Stimulated activated CD4-positive, alpha-beta T cell treated with anti-CD3 and anti-CD28 coated beads, Interleukin-15, amount 100 ng/mL, for 48 hours (primary cell): ENCODE measurements at places on chromosomes 5 and 9.
A peak's percentile ranks its signal among the peaks of the same experiment; 100 is the strongest.

DNA sequence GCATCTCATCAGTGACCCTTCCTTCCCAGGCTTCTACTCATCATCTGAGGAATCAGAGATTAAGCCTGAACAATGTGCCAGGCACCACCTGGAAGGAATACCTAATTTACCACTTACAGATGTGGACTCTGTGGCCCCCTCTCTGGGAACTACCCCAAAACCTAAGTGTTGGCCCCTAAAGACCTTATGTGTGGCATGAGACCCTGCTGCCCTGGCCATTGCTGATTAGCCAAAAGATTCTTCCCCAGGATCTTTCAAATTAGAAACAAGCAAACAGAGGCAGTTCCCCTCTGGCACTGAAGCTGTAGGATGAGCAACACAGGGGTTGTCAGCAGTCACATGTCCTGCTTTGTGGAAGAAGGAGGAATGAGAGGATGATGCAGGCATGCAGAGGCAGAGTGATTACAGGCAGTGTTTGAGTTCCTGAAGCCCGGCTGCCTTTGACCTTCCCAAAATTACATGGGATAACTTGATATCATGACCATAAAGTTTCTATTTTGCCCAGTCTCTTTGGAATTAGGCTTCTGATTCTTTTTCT, 10.6 kb downstream of the SPINK4 start:
- DNase-seq, result no peak

- DNase-seq, result no peak
Observed at GRCh38 chr5:13830536-13830935, 114.0 kb downstream of the DNAH5 start.

DNA sequence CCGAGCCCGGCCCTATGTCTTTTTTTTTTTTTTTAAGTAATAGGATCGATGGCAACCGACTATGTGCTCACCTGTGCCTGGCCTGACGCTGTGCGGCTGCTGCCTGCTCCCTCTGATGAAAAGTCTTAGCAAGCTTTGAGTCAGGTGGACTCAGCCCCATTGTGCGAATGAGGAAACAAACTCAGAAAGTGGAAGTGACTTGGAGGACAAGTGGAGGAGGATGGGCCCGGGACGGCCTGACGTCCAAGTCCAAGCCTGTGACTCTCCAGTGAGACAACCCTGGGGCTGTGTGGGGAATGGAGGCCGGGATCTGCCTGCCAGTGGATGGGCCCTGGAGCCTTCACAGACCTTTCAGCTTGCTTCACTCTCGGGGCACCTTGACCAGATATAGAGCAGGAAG, 57.9 kb downstream of the EXD3 start:
- no peak for DNase-seq

GRCh38 chr5:95759634-95760033, 28.5 kb downstream of the RHOBTB3 start:
- no peak for DNase-seq

DNA sequence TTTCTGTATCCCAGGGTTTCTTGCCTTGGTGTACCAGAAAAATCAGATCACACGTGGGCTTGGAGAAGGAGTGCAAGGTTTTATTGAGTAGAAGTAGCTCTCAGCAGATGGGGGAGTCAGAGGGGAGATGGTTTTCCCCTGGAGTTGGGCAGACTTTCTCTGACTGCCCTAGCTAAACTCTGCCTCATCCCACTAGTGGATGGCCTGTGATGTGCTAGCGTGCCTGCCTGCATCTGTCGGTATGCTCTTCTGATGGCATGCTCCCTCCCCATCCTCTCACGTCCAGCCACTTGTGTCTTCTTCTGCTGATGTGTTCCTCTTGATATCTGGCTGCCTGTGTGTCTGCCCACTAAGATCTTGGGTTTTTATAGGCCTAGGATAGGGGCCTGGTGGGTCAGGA, 616.1 kb upstream of the RGMB start:
- DNase-seq, result no peak

DNA sequence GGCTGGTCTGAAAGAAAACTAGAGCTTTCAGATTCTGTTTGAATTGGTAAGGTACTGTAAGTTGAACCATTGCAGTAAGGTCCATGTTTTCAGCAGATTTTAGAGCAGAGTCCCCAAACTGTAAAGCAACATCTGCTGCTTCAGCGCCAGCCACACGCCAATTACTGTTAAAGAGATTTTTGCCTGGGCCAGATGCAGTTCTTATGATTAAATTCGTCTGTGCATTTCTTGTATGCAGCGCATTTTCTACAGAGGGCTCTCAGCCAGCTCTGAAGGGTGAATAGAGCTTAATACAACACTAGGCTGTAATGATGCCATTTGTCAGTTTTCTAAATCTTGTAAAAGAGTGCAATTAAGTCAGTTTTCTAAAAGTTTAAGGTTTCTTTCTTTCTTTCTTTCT, 246.3 kb downstream of the COX7C start:
- no peak for DNase-seq

DNA sequence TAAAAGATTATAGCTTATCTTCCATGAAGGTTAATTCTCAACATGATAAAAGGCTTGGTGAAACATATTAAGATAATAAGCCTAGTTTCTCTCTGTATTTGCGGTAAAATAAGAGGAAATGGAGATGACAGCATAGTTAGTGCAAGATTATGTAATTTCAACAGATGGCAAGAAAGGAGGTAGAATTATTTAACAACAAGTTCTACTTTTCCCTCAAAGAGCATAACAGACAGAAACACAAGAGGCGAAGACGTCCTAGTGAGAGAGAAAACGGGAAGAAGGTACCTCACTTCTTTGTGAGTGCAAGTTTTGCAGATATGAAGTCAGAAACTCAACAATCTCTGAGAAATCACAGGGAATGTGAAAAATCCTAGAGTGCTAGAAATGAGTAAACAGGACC, 144.8 kb upstream of the ADCY2 start:
- DNase-seq, result no peak

DNA sequence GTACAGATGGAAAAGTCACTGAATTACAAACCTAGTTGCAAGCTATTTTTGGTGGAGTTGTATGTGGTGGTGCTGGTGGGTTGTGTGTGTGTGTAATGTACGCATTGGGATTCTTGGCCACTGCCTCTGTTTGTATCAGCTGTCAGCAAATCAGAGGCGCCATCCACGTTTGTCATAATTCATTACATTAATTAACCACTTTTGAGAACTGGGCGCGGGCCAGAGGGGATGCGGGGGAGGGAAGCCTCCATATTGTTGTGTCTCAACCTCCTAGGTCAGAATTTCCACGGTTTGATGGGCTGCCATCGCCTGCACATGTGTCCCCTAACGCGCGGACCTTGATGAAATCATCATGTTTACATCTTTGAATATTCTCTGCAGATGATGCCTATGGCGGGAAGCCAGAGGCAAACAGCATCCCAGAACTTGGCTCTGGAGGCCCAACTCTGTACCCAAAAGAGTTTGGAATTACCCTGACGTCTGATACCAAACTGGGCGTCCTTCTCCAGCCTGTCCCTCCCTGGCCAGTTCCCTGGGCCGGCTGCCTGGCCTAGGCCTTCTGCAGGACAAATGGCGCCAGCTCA, 54.9 kb downstream of the FGF18 start:
- no peak for DNase-seq

GRCh38 chr5:72244862-72245371, 75.1 kb downstream of the MRPS27 start:
- DNase-seq, result no peak

DNA sequence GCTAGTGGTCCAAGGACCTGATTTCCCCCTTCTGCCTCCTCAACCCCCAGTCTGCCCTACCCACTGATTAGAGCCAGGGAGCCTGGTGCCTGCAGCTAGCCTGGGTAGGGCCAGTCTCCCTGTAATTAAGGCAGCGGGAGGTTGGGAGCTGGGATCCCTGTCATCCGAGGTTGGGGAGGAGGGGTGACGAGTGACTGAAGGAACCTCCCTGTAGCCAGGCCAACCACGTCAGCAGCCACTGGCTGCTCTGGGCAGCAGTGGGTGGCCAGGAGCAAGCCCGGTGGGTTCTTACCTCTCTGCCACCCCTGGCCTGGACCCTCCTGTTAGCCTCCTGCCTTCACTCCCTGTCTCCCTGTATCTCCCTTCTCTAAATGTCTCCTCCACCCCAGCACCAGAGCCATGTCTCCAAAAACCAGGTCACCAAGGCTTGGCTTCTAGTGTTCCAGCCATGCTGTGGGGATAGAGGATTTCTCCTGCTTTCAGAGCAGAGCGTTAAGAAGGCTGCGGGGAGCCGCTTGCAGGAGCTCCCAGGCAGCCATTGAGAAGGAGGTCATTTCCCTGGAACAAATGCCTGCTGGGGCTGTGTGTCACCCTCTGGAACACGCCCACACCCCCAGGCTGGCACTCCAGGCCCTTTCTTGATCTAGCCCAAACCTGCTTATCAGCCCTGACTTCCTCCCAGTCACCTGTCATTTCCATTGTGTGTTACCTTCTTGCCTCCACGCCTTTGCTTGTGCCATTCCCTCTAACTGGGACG, 65.0 kb upstream of the GGTA1 start:
- no peak for DNase-seq

- DNase-seq, result no peak
Observed at GRCh38 chr9:125547368-125547767, 159.6 kb downstream of the MAPKAP1 start.

- DNase-seq, result no peak
Observed at GRCh38 chr5:170166101-170166500, 60.4 kb downstream of the FOXI1 start.

GRCh38 chr9:21936161-21936560, 58.0 kb downstream of the CDKN2A start:
- DNase-seq, result no peak

- no peak for DNase-seq
Observed at GRCh38 chr9:91312717-91313325, 48.9 kb downstream of the AUH start.

GRCh38 chr5:75668977-75669689, 48.1 kb downstream of the POC5 start:
- peak; percentile 69 for DNase-seq

GRCh38 chr9:14212697-14213420, 101.1 kb downstream of the NFIB start:
- DNase-seq, result no peak

- DNase-seq, result no peak
Observed at GRCh38 chr9:75692309-75692708, 198.2 kb upstream of the PCSK5 start.

GRCh38 chr5:16842896-16843295, 93.2 kb downstream of the MYO10 start:
- no peak for DNase-seq

DNA sequence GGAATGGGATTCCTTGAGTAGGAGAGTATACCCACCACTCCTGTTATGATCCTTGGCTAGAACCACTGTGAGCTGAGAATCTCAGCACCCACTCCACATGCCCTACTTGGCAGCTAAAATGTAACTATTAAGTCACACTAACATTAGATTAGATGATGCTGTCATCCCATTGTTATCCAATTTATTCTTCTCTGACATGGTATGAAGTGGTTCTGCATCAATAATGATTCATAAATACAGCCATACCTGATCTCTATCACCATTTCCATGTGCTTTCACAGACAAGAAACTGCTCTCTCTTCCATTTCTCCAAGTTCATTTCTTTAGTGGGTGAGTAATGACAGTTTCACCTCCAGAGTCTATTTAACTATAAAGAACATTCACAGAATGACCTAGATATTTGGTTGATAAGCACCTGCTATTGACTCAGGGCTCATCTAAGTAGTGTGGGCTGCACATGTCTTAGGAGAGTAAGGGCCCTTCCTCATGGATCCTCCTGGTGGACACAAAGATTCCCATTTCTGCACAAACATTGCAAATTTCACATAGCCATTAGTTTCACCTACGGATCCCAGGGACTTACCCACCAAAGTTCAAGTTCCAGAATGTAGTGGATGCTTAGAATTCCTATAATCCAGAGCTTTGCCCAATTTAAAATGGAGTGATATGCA, 187.9 kb downstream of the EBF1 start:
- DNase-seq, result no peak

GRCh38 chr9:16356196-16356765, 514.2 kb downstream of the BNC2 start:
- DNase-seq, result no peak

- peak; percentile 83 for DNase-seq
Observed at GRCh38 chr9:136902259-136902821, 16.0 kb downstream of the TRAF2 start.

- no peak for DNase-seq
Observed at GRCh38 chr9:117414220-117414905, 494 bp downstream of the ASTN2 start.

DNA sequence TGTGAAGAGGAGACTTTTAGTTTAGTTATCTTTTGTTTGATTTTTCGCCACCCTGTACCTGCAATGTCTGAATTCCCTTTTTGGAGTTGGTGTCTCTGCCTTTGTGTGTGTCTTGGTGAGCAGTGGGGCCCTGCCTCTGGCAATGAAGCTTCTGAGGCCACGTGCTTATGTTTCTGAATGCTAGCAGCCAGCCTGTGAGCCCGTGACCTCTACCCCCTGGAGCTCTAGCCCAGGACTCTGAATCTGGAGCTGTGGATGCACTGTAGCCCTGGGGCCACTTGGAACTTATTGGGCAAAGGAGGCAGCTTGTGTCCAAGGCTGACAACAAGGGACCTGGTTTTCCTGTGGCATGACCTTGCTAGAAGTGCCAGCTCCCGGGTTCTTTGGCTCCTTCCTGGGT, 19.4 kb downstream of the ENTREP1 start:
- no peak for DNase-seq

DNA sequence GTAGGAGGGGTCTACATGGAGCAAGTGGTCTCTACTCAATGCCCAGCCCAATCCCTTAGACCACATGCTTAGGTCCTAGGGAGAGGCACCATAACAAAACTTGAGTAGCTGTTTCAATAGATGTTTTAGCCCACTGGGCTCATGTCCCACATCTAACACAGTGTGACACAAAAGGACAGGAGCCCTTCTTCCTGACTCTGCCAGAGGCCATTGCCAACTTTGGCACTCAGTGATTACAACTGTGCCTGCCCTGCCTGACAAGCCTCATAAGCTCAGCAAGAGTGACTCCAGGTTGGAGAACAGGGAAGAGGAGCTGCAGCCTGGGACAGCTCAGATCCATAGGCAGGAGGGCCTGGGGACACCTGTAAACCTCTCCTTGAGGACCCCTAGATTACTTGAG, 230.8 kb downstream of the ENC1 start:
- no peak for DNase-seq

GRCh38 chr9:129109537-129109903, 1.1 kb downstream of the CRAT start:
- no peak for DNase-seq

- no peak for DNase-seq
Observed at GRCh38 chr5:38373743-38374142, 115.4 kb downstream of the EGFLAM start.

- DNase-seq, result no peak
Observed at GRCh38 chr5:164998590-164998989, 1493.2 kb downstream of the MAT2B start.

- no peak for DNase-seq
Observed at GRCh38 chr5:149471406-149472183, 79.6 kb downstream of the CSNK1A1 start.

- no peak for DNase-seq
Observed at GRCh38 chr5:39717176-39717897, 292.6 kb upstream of the DAB2 start.

- no peak for DNase-seq
Observed at GRCh38 chr5:118678746-118679145, 309.6 kb downstream of the DTWD2 start.
